ENCODE measurements at places on chromosomes 7 and 10.
A peak's percentile ranks its signal among the peaks of the same experiment; 100 is the strongest.

GRCh38 chr7:122520971-122521555 lies 177.9 kb downstream of the RNF133 start:
- DNase-seq = no peak

- no peak for DNase-seq
These were observed 74.6 kb downstream of the WDFY4 start for GRCh38 chr10:48759113-48759901.

GRCh38 chr10:43945094-43945730 lies 296.5 kb upstream of the ZNF32 start:
- DNase-seq = no peak

DNA sequence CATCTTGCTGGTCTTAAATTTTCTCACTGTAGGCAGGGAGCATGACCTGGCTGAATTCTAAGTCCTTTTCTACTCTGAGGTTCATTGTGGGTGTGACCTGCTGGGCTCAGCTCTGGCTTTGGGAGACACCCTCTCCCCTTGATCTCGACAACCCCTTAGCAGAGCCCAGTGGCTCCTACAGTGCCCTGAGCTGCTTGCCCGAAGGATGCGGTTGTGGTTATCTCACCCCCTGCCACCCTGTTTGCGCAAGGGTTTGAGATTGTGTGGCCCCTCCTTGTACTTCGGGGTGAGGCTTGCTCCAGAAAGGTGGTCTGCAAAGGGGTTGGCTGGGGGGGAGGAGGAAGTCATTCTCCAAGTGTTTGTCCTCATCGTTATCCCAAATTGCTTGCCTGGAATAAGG lies 55.3 kb downstream of the TCF7L2 start:
- no peak for DNase-seq

DNA sequence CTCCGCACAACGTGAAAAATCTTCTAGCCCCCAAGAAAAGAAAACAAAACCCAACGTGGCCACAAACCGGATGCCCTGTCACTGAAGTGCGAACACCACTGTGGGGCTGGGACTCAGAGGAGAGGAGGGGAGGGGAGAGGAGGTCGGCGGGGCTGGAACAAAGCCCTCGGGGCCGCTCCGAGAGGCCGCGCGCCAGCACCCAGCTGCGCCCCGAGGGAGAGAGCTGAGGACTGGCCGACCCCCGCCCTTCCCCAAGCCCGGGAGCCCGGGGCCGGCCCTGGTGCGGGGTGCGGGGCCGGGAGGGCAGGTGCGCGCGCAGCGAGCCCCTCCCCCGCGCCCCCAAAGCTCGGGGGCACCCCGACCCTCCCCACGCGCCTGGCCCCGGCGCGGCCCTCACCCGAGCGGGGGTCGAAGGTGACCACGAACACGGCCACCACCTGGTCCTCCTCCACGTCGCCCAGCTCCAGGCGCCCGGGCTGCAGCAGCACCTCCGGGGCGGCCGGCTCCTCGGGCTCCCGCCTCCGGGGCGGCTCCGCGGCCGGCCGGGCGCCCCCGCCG lies 398 bp downstream of the DENND11 start:
- peak; percentile 64 for DNase-seq

DNA sequence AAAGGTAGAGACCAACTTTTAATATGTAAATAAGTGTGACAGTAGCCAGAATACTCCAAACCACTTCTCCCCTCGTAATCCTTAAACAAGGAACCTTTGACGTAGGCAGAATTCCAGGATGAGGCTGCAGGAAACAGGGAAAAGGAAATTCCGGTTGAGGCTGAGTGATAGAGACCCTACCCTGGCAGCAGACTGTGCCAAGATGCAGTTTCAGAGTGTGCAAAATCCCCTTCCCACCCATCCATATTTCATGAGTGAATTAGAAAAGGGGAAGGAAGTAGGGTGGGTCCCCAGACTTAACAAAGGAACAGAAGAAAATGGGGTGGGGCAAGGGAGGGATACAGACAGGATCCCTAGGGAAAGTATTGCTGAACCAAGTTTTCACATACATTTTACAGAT lies 143.0 kb downstream of the RAPGEF5 start:
- DNase-seq = no peak

GRCh38 chr7:134459981-134460380 lies 1.1 kb upstream of the AKR1B1 start:
- no peak for DNase-seq

DNA sequence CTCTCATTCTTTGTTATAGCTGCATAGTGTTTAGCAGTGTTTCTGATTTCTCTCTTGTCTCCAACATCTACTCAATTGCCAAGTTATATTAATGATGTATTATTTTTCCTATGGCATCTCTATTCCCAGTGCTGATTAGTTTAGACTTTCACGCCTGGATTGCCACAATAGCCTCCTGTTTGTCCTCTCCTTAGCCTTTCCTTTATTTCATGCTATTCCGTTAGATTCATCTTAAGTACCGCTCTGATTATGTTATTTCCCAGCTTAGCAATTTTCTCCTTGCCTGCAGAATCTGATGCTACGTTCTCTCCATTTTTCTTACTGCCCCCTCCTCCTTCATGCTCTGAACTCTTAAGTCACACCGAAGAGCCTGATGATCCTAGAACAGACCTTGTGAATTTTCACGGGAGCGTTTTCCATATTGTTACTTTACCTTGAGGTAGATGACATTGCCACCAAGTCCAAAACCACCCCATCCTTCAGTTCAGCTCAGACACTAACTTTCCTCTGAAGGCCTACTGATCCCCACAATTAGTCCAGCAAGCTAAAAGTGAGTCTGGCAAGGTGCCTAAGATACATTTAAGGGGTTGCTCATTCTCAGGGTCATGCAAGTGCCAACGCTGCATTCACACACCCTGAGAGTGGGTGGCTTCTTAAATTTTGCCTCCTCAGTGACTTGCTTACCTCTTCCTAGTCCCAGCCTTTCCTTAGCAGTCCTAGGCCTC lies 6.6 kb upstream of the NRF1 start:
- DNase-seq = no peak

GRCh38 chr7:26233902-26234511 lies 32.5 kb downstream of the CBX3 start:
- no peak for DNase-seq

- no peak for DNase-seq
These were observed 5.1 kb downstream of the AUTS2 start for GRCh38 chr7:69603351-69603750.

GRCh38 chr10:49564461-49565009 lies 25.6 kb upstream of the ERCC6 start:
- no peak for DNase-seq

DNA sequence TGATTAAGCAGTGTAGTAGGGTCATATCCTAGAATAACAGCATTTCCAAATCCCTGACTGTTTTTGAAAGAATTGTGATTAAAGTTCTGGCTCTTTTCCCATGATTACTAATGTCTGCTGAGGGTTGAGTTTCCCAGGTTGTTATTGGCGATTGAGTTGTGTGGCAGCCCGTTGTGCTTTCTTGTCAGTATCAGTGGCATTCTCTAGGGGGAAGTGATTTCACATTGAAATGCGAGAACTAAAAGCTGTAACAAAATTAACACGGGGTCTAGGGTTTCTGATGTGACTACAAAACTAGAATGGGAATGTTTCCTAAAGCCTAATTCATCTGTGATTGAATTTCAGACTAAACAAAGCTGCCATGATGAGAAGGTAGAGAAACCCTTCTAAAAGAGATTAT lies 349.4 kb downstream of the EXOC4 start:
- no peak for DNase-seq

DNA sequence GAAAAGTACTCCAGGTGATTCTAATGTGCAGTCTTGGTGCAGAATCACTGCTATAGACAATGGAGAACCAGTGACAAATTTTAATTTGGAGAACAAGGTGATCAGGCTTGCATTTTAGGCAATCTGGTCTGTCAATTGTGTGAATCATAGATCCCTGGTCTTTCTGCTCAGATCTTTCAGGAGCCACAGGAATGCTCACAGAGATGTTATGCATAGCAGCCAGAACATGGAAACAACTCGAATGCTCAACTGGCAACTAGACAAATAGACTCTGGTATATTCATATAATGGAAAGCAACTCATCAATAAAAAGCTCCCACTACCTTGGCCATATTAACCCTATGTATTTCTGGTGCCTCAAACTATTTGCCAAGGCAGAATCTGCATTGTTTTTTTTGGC lies 209.1 kb downstream of the PHF14 start:
- no peak for DNase-seq

DNA sequence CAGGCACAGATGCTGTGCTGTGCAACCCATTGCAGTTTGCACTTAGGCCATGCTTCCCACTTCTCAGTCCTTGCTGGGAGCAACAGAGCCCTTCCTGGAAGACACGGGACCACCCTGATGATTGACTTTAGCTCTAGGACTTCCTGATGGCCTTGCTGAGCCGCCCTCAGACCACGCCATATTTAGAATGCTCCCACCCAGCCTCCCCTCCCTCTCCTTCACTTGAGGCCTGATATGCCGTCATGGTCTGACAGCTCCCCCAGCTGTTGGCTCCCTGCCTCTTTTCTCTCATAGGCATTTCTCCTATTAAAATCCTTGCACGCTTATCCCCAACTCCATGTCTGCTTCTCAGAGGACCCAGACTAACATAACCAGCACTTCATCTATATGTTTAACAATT lies 29.4 kb upstream of the GATAD1 start:
- no peak for DNase-seq

DNA sequence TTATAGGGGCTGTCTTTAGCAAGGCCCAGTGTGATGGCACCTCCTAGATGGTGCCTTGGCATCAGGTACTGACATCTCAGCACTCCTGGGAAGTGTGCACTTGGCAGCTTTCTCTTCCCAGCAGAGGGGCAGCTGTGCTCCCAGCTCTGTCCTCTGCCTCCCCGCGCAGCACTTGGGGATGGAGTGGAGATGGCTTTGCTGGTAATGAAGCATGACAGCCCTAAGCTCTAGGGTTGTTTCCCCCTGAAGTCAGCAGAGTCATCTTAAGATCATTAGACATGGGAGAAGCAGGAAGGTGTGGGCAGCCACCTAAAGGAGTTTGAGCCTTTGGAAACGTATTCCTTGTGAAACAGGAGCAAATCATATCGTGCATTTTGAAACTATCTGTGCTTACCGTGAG lies 46.7 kb downstream of the HTRA1 start:
- no peak for DNase-seq

- DNase-seq = no peak
These were observed 71.8 kb upstream of the PPIF start for GRCh38 chr10:79275431-79275851.

DNA sequence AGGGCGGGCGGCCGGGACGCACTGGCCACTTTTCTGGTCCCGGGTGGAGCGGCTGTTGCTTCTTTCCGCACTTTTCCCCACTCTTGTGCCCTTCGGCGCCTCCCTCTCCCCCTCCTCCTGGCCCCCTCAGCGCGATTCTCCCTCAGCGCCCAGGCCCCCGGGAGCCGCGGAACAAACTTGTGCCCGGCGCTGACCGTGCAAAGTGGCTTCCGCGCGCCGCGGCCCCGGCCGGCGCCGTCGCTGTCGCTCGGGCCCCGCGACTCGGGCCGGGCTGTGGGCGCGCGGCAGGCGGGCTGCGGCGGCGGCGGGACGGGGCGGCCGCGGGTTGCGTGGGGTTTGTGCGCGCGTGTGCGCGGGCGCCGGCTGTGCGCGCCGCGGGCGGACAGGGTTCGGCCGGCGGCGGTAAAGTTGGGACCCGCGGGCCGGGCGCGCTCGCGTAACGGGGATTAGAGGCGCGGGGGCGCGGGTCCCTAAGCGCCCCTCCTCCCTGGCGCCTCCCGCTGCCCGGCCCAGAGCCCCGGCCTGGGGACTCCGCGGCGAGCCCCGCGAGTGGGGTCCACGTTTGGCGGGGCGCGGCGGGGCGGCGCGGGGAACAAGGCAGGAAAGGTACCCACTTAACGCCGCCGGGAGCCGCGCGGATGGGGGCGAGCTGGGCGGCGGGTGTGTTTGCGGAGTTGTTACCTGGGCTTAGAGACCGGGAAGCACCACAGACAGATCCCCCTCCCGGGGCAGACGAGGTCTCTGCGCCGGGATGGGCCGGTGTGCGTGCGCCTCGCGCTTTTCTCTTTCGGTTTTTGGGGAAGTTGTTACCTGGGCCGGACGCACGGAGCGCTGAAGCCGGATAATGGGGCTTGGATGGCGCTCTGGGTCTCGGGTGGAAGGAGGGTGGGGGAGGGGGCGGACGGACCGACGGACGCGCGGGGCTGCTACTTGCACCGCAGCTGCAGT lies 860 bp downstream of the ZEB1 start:
- DNase-seq = peak; percentile 45

DNA sequence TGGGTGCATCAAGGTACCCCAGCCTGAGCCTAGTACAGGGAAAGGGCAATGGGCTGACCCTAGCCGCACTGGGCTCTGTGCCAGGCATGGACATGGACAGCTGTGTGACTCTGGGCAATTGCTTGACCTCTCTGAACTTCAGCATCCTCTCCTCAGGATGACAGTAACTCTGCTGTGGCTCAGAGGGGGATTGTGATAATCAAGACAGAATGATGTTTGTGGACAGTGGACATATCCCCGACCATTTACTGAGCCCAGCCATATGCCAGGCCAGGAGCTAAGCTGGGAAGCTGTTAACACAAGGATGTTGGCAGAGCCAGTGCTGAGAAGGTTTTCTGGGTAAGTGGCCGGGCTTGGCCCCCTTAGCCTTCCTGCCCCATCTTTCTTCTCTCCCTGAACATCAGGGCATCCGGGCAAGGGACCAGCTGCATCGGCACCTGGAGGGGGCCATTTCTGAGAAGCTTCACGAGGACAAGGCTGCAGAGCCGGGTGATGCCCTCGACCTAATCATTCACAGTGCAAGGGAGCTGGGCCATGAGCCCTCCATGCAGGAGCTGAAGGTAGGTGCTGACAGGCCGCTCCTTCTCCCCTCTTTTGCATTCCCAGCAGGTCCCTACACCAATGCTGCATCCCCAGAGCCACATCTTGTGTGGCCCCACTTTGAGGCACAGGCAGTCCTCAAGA lies 3.5 kb downstream of the CYP26C1 start:
- no peak for DNase-seq

DNA sequence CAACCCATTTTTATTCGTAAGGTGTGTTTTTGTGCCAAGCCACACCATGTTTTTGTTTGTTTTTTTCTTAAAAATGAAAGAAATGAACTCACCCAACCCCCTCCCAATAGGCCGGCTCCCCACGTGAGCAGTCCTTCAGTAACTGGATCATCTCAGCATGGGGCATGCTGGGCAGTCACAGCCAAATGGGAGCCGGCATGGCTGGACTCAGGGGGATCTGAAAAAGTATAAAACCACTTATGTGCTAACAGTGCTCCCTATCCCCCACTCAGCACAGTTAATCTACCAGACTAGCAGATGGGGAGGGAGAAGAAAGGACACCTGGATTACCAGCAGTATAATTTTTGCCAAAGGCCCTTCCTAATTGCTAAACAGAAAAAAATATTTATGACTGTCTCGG lies 39.3 kb downstream of the BAZ1B start:
- DNase-seq = no peak

GRCh38 chr10:125035588-125036295 lies 93.8 kb downstream of the ZRANB1 start:
- no peak for DNase-seq

- no peak for DNase-seq
These were observed 68.0 kb upstream of the PCDH15 start for GRCh38 chr10:54869022-54869421.

DNA sequence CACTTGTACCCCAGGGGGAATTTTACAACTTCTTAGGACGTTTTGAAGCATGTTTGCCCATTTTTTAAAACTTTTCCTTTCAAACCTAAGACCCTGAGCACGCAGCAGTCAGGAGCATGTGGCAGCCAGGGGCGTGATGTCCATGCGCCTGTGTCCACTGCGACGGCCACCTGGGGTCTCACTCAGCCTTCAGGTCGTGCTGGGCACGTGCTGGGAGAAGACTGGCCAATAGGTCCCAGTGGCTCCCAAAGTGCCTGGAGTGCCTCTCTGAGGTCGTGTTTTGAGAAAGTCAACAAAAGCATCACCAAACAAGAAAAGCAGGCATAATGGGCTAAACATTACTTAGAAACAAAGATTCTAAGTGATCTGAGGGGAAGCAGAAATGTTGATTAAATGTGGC lies 14.8 kb downstream of the LRRC27 start:
- DNase-seq = no peak

Measured in activated CD8-positive, alpha-beta memory T cell treated with anti-CD3 and anti-CD28 coated beads, Interleukin-2, amount 50 U/mL, for 4 hours (primary cell).